Activated CD8-positive, alpha-beta memory T cell treated with anti-CD3 and anti-CD28 coated beads for 1 hour (primary cell): ENCODE measurements at places on chromosomes 2 and 18.
A peak's percentile ranks its signal among the peaks of the same experiment; 100 is the strongest.

GRCh38 chr2:131010566-131010965, 82.7 kb downstream of the FAM168B start:
- no peak for DNase-seq

- DNase-seq = no peak
Observed at GRCh38 chr2:52881606-52882005, 886.0 kb upstream of the CHAC2 start.

- DNase-seq = no peak
Observed at GRCh38 chr18:32888306-32888705, 115.5 kb upstream of the KLHL14 start.

- no peak for DNase-seq
Observed at GRCh38 chr2:45771261-45771660, 119.8 kb downstream of the PRKCE start.

- DNase-seq = no peak
Observed at GRCh38 chr2:55585451-55586080, 31.9 kb downstream of the PPP4R3B start.

DNA sequence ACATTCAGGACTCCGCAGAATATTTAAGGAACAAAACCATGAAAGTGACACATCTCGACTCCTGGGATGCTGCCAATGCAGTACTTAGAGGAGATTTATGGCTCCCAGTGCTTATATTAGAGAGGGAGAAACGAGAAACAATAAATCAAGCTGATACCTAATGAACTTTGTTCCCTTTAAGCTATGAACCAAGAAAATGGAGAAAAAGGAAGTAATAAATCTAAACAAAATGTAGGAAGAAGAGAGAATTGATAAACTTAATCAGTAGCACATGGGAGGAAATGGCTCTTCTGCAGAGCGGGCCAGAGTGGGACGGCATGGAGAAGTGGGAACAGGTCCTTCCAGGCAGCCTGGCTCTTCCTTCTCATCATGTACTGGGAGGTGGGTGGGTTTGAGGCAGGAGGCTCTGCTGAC, 42.7 kb downstream of the NPPC start:
- no peak for DNase-seq

GRCh38 chr2:189848276-189848675, 64.0 kb downstream of the PMS1 start:
- DNase-seq = no peak

DNA sequence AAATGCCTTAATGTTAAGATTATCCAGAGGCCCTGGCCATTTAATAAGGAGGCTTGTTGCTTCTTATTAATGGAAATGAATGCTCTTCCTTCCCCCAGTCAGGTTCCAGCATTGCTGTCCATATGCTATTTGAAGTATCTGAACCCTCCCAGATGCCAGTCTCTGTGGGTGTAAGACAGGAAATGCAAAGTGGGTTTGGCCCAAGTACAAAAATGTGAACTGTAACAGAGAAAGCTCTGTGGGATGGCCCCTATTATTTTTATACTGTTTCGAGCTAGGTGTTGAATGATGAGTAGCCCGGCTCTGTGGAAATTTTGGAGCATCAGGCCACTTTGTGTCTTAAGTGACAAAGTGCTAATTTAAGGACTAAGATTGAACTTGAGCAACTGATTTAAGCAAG, 141.0 kb downstream of the UXS1 start:
- no peak for DNase-seq

- DNase-seq = no peak
Observed at GRCh38 chr2:214774108-214774507, 35.4 kb downstream of the BARD1 start.

- DNase-seq = no peak
Observed at GRCh38 chr2:23642516-23642915, 257.5 kb downstream of the KLHL29 start.

DNA sequence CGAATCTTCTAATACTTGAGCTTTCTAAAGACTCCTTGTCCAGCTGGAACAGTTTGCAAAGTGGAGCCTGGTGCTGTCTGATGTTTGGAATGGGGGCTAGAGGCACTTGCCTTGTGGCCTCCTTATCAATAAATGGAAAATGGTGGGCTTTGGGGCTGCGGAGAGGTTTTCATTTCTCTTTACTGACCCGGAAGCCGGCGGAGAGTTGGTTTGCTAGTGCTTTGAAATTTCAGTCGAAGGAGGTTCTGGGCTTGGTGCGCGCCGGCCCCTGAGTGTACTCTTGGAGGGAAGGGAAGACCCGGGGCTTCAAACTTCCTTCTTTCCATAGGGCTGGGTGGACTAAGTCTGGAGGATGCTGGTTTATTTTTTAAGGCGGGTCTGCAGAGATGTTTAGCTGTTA, 714 bp downstream of the RPIA start:
- DNase-seq = no peak

DNA sequence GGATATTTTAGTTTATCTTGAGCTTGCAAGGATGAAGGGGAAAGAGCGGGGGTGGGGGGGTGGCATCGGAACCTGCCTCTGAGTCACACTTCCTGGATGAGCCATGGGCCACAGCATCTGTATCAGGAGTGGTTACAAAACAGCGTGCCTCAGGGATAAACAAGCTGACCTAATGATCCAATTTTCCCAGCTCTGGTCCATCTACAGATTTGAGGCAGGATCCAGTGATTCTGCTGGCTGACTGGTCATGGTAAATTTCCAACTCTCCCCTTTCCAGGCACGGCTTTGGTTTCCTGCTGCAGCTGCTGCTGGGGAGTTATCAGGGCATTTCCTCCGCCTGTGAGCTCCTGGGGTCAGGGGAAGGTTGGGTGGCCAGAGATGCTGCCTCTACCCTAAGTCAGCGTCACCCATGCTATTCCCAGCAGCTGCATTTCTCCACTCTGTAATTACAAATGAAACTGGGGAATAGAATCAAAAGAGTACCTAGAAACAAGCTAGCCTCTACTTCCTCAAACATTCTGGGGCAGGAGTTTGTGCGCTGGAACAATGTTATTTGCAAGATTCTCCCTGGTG, 4.7 kb upstream of the HPCAL1 start:
- peak; percentile 50 for DNase-seq

DNA sequence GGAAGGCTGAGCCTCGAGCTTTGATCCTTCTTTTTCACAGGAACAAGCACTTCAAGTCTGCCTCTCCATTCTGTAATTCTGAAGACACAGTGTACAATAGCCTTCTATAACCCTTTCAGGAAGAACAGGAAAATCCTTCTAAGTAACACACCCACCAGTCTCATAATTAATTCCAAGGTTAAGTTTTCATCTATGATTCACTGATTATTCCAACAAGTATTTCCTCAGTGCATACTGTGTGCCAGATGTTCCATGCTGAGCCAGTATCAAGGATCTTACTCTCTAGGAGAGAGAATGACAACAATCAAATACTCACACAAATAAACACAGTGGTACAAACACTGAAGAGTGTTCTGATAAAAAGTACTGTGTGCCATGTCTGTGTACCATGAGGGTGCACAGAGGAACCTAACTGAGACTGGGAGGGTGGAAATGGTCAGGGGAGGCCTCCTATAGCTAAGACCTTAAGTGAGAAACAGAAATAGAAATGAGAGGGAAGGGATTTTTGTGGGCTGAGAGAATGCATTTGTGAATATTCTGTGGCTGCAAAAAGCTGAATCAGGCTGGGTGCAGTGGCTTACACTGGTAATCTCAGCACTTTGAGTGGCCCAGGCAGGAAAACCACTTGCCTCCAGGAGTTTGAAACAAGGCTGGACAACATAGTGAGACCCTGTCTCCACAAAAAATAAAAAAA, 7.3 kb upstream of the MTLN start:
- no peak for DNase-seq

DNA sequence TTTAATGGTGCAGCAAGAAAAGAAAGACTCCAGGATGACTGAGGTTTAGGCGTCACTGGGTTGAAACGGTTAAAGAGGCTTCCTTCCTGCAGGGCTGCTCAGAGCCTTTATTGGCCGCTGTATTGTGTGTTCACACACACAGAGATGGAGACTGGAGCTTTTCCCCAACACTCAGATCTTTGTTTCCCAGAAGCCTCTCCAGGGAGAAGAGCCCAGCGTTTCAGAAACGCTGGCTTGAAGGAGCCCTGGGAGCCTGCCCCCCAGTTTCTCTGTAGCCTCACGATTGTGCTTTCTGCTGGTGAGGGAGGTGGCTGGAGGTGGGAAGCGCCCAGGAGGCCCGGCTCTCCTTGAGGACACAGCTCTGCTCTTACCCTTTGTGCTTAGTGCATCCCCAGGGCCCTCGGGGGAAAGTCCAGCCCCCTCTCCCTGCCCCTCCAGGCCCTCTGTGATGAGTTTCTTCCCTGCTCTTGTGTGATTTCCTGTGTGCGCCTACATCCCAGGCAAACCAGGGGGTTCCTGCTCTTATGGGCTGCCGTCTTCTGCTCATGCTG, 37.1 kb downstream of the RRM2 start:
- no peak for DNase-seq

DNA sequence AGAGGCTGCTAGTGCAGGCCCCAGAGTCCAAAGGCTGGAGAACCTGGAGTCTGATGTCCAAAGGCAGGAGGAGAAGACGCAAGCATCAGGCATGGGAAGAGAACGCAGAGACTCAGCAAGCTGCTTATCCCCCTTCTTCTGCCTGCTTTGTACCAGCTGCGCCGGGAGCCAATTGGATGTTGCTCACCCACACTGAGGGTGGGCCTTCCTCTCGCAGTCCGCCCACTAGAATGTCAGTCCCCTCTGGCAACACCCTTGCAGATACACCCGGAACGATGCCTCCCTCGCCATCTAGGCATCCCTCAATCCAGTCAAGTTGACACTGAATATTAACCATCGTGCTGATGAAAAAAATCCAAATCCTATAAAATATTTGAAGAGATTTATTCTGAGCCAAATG, 141.6 kb downstream of the TWIST2 start:
- no peak for DNase-seq

GRCh38 chr2:217610401-217610814, 392.4 kb downstream of the TNS1 start:
- no peak for DNase-seq

- no peak for DNase-seq
Observed at GRCh38 chr2:23430263-23430662, 45.3 kb downstream of the KLHL29 start.

GRCh38 chr2:18473241-18474181, 86.9 kb downstream of the RDH14 start:
- no peak for DNase-seq

DNA sequence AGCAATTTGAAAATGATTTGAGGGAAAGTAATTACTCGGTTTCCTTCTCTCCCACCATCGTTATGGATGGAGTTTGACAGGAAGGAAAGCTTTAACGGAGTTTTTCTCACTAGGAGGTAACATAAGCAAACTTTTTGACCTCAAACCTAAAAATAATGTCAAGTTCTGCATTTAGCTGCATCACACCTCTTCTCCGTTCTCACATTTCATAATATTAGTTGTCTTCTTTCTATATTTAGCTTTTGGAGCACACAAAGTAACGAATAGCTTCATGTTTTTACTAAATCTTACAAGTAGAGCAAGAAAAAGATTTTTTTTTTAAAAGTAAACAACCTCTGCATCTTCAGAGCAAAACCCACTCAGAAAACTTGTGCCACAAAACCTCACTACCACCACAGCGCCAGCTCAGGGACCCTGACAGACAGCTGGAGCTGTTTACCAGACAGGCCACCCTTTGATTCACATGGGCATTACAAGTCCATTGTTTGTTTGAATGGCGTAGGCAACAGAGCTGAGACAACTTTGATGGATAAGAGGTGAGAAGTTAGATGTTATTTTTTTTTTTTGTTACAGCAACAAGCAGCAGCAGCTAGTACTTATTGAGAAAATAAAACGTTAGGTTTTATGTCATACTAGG, 21.9 kb upstream of the ICOS start:
- no peak for DNase-seq

DNA sequence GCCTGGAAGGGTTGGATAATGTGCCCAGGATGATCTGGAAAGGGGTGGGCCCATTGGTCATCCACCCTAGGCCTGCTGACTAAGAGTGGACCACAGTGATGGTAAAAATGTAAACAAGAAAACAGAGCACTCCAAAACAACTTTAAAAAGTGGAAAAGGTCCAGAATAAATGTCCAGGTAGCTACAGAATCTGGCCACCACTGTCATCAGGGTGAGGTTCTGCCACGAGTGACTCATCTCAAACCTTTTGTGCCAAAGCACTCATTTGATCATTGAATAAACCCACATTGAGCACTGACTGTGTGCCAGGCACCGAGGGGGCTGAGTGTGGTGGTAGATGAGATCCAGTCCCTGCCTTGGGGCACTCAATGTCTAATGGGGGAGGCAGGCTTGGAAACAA, 64.9 kb downstream of the EMX1 start:
- DNase-seq = no peak

- DNase-seq = no peak
Observed at GRCh38 chr2:17620841-17621240, 80.3 kb downstream of the VSNL1 start.

GRCh38 chr2:63790906-63791305, 50.8 kb upstream of the UGP2 start:
- DNase-seq = no peak

- no peak for DNase-seq
Observed at GRCh38 chr2:221334481-221335218, 237.5 kb downstream of the EPHA4 start.

GRCh38 chr2:77518311-77518710, 3.9 kb downstream of the LRRTM4 start:
- no peak for DNase-seq

- DNase-seq = no peak
Observed at GRCh38 chr2:103847276-103847675, 1006.6 kb upstream of the POU3F3 start.

DNA sequence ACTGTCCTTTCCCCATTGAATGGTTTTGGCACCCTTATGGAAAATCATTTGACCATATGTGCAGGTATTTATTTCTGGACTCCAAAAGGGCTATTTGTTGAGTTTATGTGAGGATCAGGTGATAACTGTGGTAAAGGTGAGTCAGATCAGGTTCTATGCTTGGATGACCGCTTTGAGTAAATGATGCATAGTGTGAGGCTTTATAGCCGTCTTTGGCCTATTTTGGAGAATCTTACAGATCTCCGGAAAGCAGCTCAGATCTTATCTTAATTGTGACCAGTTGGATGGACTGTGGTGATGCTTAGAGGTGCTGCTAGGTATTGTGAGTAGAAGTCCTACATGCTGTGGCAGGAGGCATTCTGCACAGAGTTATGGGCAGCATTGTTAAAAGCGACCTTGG, 126.2 kb downstream of the METTL8 start:
- DNase-seq = no peak

GRCh38 chr2:237091779-237092436, 6.2 kb downstream of the COPS8 start:
- DNase-seq = no peak

GRCh38 chr2:177246000-177246399, 18.5 kb downstream of the NFE2L2 start:
- no peak for DNase-seq

DNA sequence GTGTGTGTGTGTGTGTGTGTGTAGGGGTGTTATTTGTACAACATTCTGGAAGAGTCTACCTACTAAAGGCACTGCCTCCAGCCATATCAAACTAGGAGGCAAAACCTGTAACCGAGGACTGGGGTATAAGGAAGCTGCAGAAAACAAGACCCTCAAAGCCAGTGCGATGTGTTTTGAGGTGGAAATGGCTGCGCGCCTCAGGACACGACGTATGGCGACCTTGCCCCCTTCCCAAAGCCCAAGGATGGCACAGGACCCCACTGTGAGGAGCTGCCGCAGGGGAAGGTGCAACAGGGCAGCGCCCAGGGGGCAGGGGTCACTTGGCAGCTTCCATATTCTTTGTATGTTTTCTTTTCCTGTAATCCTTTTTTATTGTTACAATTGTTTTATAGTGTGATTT, 59.8 kb downstream of the CENPO start:
- DNase-seq = no peak

GRCh38 chr2:189467593-189467992, 26.3 kb downstream of the WDR75 start:
- no peak for DNase-seq

GRCh38 chr2:38148501-38148900, 72.5 kb upstream of the CYP1B1 start:
- DNase-seq = no peak

GRCh38 chr2:54584598-54584997, 128.5 kb downstream of the SPTBN1 start:
- no peak for DNase-seq
